NCI-H2081 (cell line): ENCODE measurements at places on chromosomes 1 and 21.
A peak's percentile ranks its signal among the peaks of the same experiment; 100 is the strongest.

- no peak for DNase-seq
Measured at GRCh38 chr1:23589585-23589986, 30.3 kb upstream of the ID3 start.

DNA sequence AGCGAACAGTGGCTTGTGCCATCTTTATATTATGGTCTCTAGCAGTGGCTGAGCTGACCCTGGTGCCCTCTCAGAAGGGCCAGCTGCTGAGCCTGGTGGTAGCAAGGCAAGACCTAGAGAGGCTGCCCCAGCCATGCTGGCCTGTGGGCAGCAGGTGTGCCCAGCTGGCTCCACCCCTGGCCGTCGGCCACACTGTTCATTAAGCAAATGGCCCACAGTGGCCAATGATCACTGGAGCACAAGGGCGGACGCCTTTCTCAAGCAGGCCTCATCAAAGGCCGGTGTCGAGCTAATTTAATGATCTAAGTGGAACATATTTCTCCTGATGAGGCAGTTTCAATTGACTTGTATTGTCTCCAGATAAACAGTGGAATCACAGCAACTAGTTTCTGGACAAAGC lies 89.4 kb downstream of the GRIK3 start:
- DNase-seq = no peak

DNA sequence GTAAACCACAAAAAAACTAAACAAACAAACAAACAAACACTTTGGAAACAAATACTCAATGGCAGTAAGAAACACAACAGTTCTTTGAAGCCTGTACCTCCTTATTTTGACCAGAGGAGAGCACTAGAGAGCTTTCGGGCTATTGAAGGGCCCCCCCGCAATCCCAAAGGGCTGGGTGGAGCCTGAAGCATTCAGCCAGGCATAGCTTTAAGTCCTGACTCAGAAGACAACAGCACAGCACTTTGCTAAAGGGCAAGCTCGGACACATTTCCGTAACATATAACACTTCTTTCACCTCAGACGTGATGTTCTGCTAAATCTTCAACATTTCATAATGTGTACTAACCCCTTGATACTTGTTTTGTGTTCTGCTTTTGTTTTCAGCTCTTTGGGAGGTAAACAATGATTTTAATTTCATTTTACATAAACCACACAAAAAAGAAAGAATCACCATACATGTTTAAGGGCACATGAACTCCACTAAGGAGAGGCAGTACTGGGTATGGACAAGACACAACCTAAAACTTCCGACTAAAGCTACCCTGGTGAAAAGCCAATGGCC lies 9.7 kb upstream of the SHCBP1L start:
- DNase-seq = peak; percentile 86

GRCh38 chr1:209862391-209863356 lies 34.9 kb downstream of the UTP25 start:
- DNase-seq = no peak

- DNase-seq = no peak
Measured at GRCh38 chr1:237879195-237879594, 11.5 kb downstream of the ZP4 start.

- no peak for DNase-seq
Measured at GRCh38 chr1:47563201-47563600, 125.4 kb downstream of the FOXD2 start.

DNA sequence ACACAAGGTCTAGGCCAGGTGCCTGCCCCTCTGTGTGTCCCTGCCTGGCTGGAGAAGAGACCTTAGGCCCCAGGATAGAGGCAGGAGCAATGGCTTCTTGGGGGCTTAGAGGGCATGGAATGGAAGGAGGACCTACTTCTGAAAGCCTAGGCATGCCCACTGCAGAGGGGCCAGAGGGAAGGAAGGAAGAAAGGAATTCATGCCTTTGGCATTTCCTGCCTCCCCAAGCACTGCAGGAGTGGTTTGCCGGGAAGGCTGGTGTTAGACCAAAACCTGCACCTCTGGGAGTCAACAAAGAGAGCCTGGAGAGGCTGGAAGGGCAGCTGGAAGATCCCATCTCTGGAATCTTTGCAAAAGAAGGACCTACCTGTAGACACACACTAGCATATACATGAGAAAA lies 50.7 kb upstream of the KCNE2 start:
- DNase-seq = no peak
